Activated naive CD4-positive, alpha-beta T cell treated with anti-CD3 and anti-CD28 coated beads for 36 hours (primary cell): ENCODE measurements at places on chromosomes 2 and 18. TPM values are rescaled to one million over a fixed set of nuclear protein-coding genes. Genes with fewer than 3 reads are reported as not detected.

Gene HOXD8
- not detected for total RNA-seq

Gene DPP4
- 11.9 TPM for total RNA-seq

GRCh38 chr2:187541086-187542085 is 12.8 kb downstream of the TFPI start:
- DNase-seq: no peak
- H3K4me3 ChIP-seq: no peak overlapping the region
- no peaks in the 10 kb centered on the region for H3K27me3 ChIP-seq
- H3K27ac ChIP-seq: no peak overlapping the region

GRCh38 chr2:142306131-142306530 is 175.3 kb upstream of the LRP1B start:
- H3K36me3 ChIP-seq: no peaks in the 10 kb centered on the region
- H3K27ac ChIP-seq: no peak overlapping the region
- H3K27me3 ChIP-seq: no peaks in the 10 kb centered on the region
- H3K4me3 ChIP-seq: no peak overlapping the region
- DNase-seq: no peak

DNA sequence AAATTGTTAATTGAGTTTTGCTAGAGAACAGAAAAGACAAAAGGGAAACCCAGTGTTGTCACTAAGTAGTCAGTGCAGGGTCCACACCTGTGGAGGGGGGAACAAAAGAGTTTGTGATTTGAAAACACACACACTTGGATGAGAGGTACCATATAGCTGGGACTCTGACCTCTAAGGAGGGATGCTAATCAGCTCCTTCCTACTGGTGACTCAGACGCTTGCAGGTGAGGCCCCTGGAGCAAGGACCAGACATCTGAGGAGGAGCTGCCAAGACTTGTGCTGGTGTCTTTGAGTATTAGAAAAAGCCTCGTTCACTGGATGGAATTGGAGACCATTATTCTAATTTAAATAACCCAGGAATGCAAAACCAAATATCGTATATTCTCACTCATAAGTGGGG is 146.4 kb upstream of the MAP2 start:
- H3K4me3 ChIP-seq: no peak overlapping the region
- no peaks in the 10 kb centered on the region for H3K4me1 ChIP-seq
- H3K27ac ChIP-seq: no peak overlapping the region

DNA sequence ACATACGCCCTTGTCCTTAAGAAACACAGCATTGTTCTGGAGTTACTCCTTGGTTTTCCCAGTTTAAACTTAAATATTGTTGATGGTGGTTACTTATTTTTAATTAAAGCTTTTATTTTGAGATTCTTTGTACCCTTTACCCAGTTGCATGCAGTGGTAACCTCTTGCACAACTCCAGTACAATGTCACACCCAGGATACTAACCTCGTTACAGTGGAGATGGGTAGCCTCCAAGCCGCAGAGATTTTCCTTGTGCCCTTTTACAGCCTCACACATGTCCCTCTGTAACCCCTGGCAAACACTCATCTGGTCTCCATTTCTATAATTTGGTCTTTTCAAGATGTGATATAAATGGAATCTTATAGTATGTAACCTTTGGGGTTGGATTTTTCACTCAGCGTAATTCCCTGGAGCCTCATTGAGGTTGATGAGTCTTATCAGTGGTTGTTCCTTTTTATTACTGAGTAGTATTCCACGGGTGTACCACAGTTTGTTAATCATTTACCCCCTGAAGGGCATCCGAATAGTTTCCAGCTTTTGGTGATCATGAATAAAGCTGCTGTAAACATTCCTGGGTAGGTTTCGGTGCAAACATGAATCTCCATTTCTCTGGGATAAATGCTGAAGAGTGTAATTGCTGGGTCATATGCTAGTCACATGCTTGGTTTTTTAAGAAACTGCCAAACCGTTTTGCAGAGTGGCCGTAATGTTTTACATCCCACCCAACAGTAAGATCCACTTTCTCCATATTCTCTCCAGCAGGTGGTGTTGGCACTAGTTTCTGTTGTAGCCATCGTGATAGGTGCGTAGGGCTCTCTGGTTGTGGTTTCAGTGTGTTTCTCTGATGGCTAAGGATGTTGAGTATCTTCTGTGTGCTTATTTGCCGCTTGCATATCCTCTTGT is 68.6 kb downstream of the DGKD start:
- H3K27me3 ChIP-seq: no peaks in the 10 kb centered on the region
- H3K27ac ChIP-seq: no peak overlapping the region
- H3K4me1 ChIP-seq: peaks cover 93% of the 10 kb centered on the region
- no peak for DNase-seq
- H3K4me3 ChIP-seq: no peak overlapping the region
- peaks cover 17% of the 10 kb centered on the region for H3K36me3 ChIP-seq

- H3K4me3 ChIP-seq: no peak overlapping the region
- no peaks in the 10 kb centered on the region for H3K4me1 ChIP-seq
- DNase-seq: no peak
- no peaks in the 10 kb centered on the region for H3K27me3 ChIP-seq
- H3K27ac ChIP-seq: no peak overlapping the region
These were observed 17.4 kb upstream of the RMDN2 start for GRCh38 chr2:37907501-37908225.
